Mononuclear cell (primary cell): ENCODE measurements at places on chromosomes 2 and 18. TPM values are rescaled to one million over a fixed set of nuclear protein-coding genes. Genes with fewer than 3 reads are reported as not detected.

RSAD2 gene
- total RNA-seq = 6.8 TPM

TMEM247 gene
- not detected for total RNA-seq

DNAJC27 gene
- 10.6 TPM for total RNA-seq

ALPP gene
- total RNA-seq = not detected

MALL gene
- 0.21 TPM for total RNA-seq

INO80B gene
- total RNA-seq = 15.3 TPM

TUBA4B gene
- total RNA-seq = not detected

TMEM178A gene
- total RNA-seq = not detected

ANKRD12 gene
- total RNA-seq = 287 TPM

ASB18 gene
- total RNA-seq = not detected

NIFK gene
- 33.1 TPM for total RNA-seq

LYG1 gene
- 0.52 TPM for total RNA-seq

CCBE1 gene
- total RNA-seq = under 0.01 TPM

CD207 gene
- 0.10 TPM for total RNA-seq

PROKR1 gene
- total RNA-seq = under 0.01 TPM

FRZB gene
- total RNA-seq = under 0.01 TPM

MAPK4 gene
- total RNA-seq = not detected

SCN1A gene
- total RNA-seq = not detected

RTP5 gene
- 0.21 TPM for total RNA-seq

DSC3 gene
- total RNA-seq = under 0.01 TPM

THAP4 gene
- 27.0 TPM for total RNA-seq

POTEC gene
- not detected for total RNA-seq

SSB gene
- 93.2 TPM for total RNA-seq

MPP4 gene
- total RNA-seq = under 0.01 TPM

RNF152 gene
- total RNA-seq = 0.73 TPM

TMEM163 gene
- total RNA-seq = 0.63 TPM

SIX3 gene
- total RNA-seq = not detected

RIT2 gene
- not detected for total RNA-seq

POTEJ gene
- not detected for total RNA-seq

FAP gene
- not detected for total RNA-seq

LINC00305 gene
- not detected for total RNA-seq

DYNC2LI1 gene
- total RNA-seq = 3.5 TPM

TCF23 gene
- not detected for total RNA-seq

MRO gene
- total RNA-seq = under 0.01 TPM

MYO5B gene
- under 0.01 TPM for total RNA-seq

FBLN7 gene
- 7.8 TPM for total RNA-seq

MSTN gene
- total RNA-seq = not detected

CTNNA2 gene
- not detected for total RNA-seq

DOCK10 gene
- total RNA-seq = 176 TPM

SLC39A6 gene
- 18.1 TPM for total RNA-seq

UGT1A3 gene
- not detected for total RNA-seq

SEMA4C gene
- 7.5 TPM for total RNA-seq

RAX gene
- total RNA-seq = not detected

MC4R gene
- not detected for total RNA-seq

MAP4K3 gene
- total RNA-seq = 36.8 TPM

MLPH gene
- total RNA-seq = not detected

CRYBA2 gene
- not detected for total RNA-seq

DHRS9 gene
- 0.42 TPM for total RNA-seq

PAX8 gene
- 0.31 TPM for total RNA-seq

SERPINB10 gene
- 5.7 TPM for total RNA-seq

GLI2 gene
- total RNA-seq = not detected

NTSR2 gene
- not detected for total RNA-seq

CNRIP1 gene
- total RNA-seq = not detected

GKN1 gene
- 0.31 TPM for total RNA-seq

CEP192 gene
- 53.2 TPM for total RNA-seq

NAT8 gene
- total RNA-seq = not detected
